ENCODE measurements at places on chromosomes 16 and 17.

GRCh38 chr16:86789621-86790051 lies 211.3 kb downstream of the FOXL1 start:
- no peak for DNase-seq

DNA sequence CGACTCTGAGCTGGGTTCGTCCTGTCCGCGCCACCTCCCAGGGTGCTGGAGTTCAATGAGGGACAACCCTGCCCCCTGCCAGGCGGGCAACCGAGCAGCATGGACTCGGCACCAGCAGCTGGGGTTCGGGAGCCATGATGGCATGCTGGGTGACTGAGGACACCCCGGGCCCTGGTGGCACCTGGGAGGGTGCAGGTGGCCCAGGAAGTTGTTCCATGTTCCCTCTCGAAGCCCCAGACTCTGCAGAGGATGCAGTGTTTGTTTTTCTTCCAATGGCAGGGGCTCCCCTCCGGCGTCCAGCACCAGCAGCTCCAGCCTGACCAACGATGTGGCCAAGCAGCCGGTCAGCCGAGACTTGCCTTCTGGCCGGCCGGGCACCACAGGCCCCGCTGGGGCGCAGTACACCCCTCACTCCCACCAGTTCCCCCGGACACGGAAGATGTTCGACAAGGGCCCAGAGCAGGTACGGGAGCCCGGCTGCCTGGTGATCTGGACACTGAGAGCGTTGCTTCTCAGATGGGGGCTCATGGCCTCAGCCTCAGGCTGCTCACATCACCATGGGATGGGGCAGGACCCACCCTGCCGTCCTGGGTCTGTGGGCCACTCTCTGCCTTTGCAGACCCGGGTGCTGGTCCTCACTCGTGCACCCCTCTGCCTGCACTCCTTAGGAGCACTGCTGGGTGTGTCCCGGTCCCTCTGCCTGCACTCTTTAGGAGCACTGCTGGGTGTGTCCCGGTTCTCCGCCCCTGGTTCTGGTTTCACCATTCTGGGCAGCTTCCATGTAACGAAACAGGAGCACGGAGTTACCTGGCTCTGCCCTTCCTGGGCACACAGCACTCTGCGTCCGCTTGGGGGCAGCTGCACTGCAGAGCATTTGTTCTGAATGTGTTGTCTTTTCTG lies 68.2 kb upstream of the CHMP6 start:
- DNase-seq, result no peak

GRCh38 chr16:12925026-12925800 lies 23.8 kb downstream of the SHISA9 start:
- DNase-seq, result no peak

GRCh38 chr17:34451313-34451712 lies 88.3 kb upstream of the CCL1 start:
- no peak for DNase-seq

- no peak for DNase-seq
Measured at GRCh38 chr17:8018436-8018835, 16.0 kb downstream of the GUCY2D start.

GRCh38 chr16:37511-37910 lies 15.9 kb downstream of the POLR3K start:
- no peak for DNase-seq

DNA sequence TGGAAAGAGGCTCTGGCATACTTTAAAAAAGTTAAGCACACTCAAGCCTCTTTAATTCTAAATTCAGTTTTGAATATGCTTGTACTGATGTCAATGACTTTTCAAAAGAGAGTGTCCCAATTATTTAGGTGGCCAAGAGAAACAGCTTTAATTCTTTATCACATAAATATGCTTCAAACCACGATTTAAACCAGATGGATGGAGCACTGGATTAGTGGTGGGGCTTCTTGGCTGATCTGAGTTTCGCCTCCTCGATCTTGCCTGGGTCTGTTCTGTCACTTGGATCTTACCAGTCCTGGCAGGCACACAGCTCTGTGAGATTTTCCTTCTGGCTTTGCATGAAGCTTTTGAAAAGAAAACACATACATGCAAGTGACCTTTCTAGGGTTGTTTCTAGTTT lies 467.8 kb downstream of the MAF start:
- no peak for DNase-seq

- no peak for DNase-seq
Measured at GRCh38 chr17:60823515-60823914, 145.9 kb downstream of the BCAS3 start.

DNA sequence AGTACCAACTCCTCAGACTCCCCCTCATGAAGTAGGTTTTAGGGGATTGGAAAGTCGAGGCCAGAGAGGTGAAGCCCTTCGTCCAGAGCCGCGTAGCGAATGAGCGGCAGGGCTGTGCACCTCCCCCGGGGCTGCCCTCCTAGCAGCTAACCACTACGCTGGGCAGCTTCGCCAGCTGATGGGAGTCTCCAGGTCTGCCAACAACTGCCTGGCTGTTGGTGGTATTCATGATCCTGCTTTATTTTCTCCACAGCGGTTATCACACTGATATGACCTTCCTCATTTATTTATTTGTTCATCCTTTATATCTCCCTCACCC lies 773 bp upstream of the NETO2 start:
- DNase-seq, result no peak

- no peak for DNase-seq
Measured at GRCh38 chr16:64629622-64630021, 492.2 kb downstream of the CDH11 start.

Measured in WTC11 (cell line).